ENCODE measurements at places on chromosomes 2 and 18. TPM values are rescaled to one million over a fixed set of nuclear protein-coding genes. Genes with fewer than 3 reads are reported as not detected.

The CROCC2 gene
- not detected for polyA plus RNA-seq

The GPR45 gene
- polyA plus RNA-seq: not detected

The CPSF3 gene
- 21.7 TPM for polyA plus RNA-seq

The C2orf74 gene
- 11.0 TPM for polyA plus RNA-seq

The FEV gene
- not detected for polyA plus RNA-seq

The DOK6 gene
- 0.17 TPM for polyA plus RNA-seq

The TNP1 gene
- not detected for polyA plus RNA-seq

The TM4SF20 gene
- polyA plus RNA-seq: 0.14 TPM

The TCF23 gene
- polyA plus RNA-seq: not detected

The SGO2 gene
- 1.1 TPM for polyA plus RNA-seq

The CDKL4 gene
- 0.06 TPM for polyA plus RNA-seq

The CHST9 gene
- polyA plus RNA-seq: not detected

The ERBB4 gene
- polyA plus RNA-seq: 0.44 TPM

The ALLC gene
- polyA plus RNA-seq: not detected

The FOXD4L1 gene
- polyA plus RNA-seq: 0.19 TPM

The SERPINB11 gene
- not detected for polyA plus RNA-seq

The ALK gene
- polyA plus RNA-seq: 0.03 TPM

The TEKT4 gene
- not detected for polyA plus RNA-seq

The NGEF gene
- polyA plus RNA-seq: 0.27 TPM

The C1QL2 gene
- polyA plus RNA-seq: not detected

The FSIP2 gene
- polyA plus RNA-seq: 0.01 TPM

The COL3A1 gene
- polyA plus RNA-seq: 11.2 TPM

The UXS1 gene
- polyA plus RNA-seq: 36.0 TPM

The FHL2 gene
- 24.7 TPM for polyA plus RNA-seq

The EPHA4 gene
- polyA plus RNA-seq: 6.3 TPM

The ZSWIM2 gene
- not detected for polyA plus RNA-seq

The ATOH8 gene
- polyA plus RNA-seq: 48.7 TPM

The CPLX4 gene
- polyA plus RNA-seq: not detected

The CCDC85A gene
- polyA plus RNA-seq: 1.9 TPM

The SNORC gene
- 0.06 TPM for polyA plus RNA-seq

The KCNG2 gene
- 0.04 TPM for polyA plus RNA-seq

The PROKR1 gene
- polyA plus RNA-seq: 0.03 TPM

The FBLN7 gene
- polyA plus RNA-seq: 0.18 TPM

The ROCK2 gene
- 84.4 TPM for polyA plus RNA-seq

The TNFAIP6 gene
- 0.26 TPM for polyA plus RNA-seq

The MC5R gene
- polyA plus RNA-seq: not detected

The GDF7 gene
- 0.03 TPM for polyA plus RNA-seq

The DIPK1C gene
- 0.20 TPM for polyA plus RNA-seq

The UGT1A4 gene
- polyA plus RNA-seq: not detected

The AQP12B gene
- polyA plus RNA-seq: not detected

The CTNNA2 gene
- 0.03 TPM for polyA plus RNA-seq

The HRH4 gene
- polyA plus RNA-seq: not detected

The FTCDNL1 gene
- 4.9 TPM for polyA plus RNA-seq

The ALPP gene
- polyA plus RNA-seq: not detected

The ALPG gene
- not detected for polyA plus RNA-seq

The PFN4 gene
- 0.18 TPM for polyA plus RNA-seq

The AFF3 gene
- polyA plus RNA-seq: 0.08 TPM

The CNTNAP5 gene
- polyA plus RNA-seq: not detected

The TSPYL6 gene
- polyA plus RNA-seq: not detected

The MFSD2B gene
- 0.07 TPM for polyA plus RNA-seq

The SAG gene
- not detected for polyA plus RNA-seq

The PAX3 gene
- 0.26 TPM for polyA plus RNA-seq

The TDRD15 gene
- not detected for polyA plus RNA-seq

The IL36B gene
- polyA plus RNA-seq: not detected

The LAMA3 gene
- 0.55 TPM for polyA plus RNA-seq

The IKZF2 gene
- polyA plus RNA-seq: 0.56 TPM

Measured in psoas muscle (tissue), 8 donors.